ENCODE measurements at places on chromosomes 4 and X. TPM values are rescaled to one million over a fixed set of nuclear protein-coding genes. Genes with fewer than 3 reads are reported as not detected.

DNA sequence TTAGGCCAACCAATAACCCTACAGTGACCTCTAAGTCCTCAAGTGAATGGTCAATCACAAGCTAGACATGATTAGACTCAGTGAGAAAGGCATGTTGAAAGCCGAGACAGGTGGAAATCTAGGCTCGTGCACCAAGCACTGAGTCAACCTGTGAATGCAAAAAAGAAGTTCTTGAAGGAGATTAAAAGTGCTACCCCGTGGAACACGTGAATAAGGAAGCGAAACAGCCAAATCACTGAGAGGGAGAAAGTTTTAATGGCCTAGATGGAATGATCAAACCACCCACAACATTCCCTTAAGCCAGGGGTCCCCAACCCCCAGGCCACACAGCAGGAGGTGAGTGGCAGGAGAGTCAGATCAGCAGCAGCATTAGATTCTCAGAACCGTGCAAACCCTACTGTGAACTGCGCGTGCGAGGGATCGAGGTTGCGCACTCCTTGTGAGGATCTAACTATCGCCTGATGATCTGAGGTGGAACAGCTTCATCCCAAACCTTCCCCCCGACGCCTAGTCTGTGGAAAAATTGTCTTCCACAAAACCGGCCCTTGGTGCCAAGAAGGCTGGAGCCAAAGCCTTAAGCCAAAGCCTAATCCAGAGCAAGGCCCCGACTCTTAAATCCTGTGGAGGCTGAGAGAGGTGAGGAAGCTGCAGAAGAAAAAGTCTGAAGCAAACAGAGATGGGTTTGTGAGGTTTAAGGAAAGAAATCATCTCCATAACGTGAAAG is 19.5 kb upstream of the PDE6B start:
- no peak for DNase-seq

DNA sequence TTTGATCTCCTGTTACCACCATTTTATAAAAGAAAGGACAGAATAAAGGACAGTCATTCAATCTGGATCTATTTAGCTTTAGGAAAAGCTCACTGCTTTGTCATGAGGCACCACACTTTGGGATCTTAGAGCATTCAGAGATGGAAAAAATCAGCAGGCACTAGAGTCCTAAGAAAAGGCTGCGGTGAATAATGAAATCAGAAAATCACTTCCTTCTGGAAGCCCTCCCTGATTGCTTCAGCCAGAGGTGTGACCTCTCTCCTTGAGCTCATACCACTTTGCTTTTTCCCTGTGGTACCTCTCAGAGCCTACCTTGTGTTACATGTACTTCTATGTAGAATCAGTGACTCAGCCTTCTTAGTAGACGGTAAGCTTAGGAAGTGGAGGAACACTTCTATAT is 8.7 kb upstream of the TRPC5OS start:
- DNase-seq = no peak

The USP11 gene
- 35.2 TPM for total RNA-seq

The TRPC5OS gene
- 0.15 TPM for total RNA-seq

The ADGRG2 gene
- 0.67 TPM for total RNA-seq
